ENCODE measurements at places on chromosomes 2 and 18.

DNA sequence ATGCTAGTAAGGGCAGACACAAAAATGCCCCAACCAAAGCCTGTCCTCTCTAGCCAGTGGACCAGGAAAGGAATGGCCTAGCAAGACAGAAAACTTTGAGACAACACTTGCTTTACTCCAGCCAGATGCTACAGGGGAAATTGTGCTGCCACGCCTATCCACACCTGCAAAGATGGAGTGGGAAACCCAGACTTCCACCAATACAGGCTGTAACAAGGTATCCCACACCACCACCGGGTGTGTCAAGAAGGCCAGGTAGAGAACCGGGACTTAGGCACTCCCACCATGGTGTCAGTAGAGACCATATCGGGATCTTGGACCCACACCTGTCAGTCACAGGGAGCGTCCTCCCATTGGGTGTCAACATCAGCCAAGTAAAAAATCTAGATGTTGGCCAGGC lies 16.2 kb upstream of the ESPNL start:
- no peak for DNase-seq

GRCh38 chr2:209533391-209533790 lies 109.5 kb downstream of the MAP2 start:
- no peak for DNase-seq

GRCh38 chr18:80106482-80107051 lies 2.5 kb upstream of the ADNP2 start:
- DNase-seq = no peak

- no peak for DNase-seq
Measured at GRCh38 chr18:56358608-56359280, 279.6 kb downstream of the TXNL1 start.

DNA sequence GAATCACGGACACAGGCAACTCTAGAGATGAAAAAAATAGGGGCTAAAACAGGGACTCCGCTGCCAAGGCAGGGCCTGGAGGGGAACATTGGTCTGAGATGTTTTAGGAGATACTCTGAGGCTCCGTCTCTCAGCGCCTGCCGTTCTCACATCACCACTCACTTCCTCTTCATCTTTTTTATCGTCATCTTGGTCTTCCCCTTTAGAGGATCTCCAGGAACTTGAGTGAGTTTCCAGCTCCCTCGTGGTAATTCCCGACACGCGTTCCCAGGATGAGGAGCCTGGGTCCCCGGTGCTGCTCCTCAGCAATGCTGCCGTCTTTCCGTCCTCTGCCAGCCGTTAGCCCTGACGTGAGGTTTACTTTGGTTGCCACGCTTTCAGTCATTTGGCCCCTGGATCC lies 16.1 kb downstream of the MLPH start:
- no peak for DNase-seq

All from activated naive CD4-positive, alpha-beta T cell (primary cell).